Stimulated activated CD8-positive, alpha-beta memory T cell treated with anti-CD3 and anti-CD28 coated beads, Interleukin-7, amount 100 ng/mL, for 1 hour (primary cell): ENCODE measurements at places on chromosomes 7 and 10.

DNA sequence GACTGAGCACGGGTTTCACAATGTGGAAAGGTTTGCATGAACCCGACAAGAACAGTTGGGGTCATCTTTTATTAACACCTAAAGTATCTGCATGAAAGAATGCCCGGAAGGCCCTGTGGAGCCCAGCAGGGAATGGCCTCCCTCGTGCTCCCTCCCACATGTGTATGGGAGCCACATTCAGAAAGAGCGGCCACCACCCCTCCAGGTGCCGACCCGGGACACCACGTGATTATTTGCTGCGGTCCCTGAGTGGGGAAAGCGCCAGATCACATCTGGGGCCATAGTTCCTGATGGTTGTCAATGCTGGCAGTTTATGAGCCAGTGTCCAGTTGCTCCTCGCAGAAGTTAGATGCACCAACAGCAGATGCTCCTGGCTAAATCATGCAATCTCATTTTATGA, 571.4 kb downstream of the TCERG1L start:
- DNase-seq = no peak

DNA sequence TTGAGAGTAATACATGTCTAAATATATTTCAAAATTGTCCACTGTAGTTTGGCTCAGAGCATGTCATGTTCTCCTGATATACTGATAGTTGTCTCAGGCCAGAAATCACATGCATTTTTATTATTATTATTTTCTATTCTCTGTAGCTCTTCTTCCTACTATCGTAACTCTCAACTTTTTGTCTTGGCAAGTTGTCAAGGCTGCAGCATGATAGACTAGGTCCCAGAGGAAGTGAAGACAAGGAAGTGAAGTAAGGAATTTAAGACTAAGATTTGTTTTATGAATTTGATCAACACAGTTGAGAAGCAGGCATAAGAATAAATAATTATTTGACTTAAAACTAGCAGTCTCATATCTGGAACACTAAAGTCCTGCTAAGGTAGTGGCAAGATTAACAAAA, 369.5 kb downstream of the ABCA13 start:
- DNase-seq = no peak

DNA sequence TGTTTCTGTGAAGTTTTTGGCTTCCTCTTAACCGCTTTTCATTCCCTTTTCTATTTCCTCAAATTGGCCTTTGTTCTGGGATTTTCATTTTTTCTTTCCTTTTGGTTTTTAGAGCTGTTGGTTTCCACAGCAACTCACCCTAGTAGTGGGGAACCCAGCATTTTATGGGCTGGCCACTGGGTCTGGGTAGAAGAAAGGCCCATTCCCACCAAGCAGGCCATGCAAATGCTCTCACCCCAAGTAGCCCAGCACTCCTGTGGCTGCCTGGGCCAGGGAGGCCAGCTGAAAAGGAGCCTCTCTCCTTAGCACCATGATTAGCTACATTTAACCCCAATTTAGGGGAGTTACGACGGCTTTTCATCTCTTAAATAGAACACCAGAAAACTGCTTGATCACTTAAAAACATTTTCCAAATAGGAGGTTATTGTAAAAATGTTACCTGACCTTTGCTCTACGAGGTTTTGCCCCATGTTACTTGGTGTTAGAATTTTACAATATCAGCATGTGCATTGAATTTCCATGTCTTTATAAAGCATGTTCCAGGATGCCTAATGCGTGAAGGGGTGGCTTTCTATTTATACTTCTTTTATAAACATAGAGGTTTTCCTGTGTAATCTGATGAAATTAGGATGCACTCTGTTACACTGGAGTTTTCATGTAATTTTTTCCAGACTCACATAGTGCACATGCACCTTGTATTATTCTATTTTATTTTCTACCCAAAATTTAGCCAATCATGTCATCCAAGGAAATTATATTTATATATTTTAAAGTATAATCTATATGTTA, 75.4 kb downstream of the FAM171A1 start:
- DNase-seq = no peak

- no peak for DNase-seq
Measured at GRCh38 chr10:70381471-70382421, 679 bp downstream of the LRRC20 start.

DNA sequence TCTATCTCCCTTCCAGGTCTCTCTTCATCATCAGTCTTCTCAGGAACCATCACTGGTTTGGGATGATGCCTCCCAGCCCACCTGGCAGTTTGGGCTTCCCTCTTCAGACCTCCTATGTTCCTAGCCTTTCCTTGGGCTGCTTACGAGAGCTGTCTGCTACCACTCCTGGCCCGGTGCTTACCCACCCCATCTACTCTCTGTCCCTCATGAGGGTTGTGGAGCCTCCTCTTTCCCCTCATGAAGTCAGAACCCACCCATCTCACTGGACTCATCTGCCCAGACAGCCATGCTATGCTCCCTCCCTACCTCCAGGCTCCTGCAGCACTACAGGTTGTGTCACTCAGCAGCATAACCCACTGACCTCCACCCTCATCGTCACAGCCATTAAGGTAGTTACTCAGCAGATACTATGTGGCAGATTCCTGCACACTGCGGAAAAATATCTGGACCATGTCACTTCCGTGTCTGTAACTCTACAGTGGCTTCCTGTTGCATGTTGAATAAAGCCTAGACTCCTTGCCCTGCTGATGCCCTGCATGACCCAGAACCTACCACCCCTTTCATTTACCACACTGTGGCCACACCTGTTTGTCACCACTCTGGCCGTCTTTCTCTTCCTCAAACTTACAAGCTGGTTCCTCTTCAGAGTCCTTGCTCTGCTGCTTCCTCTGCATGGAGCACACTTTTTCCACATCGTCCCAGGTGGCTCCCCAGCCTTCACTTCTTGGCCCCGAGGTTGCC, 2.0 kb downstream of the DBNL start:
- DNase-seq = no peak

- DNase-seq = no peak
Measured at GRCh38 chr10:101229266-101230182, at the start of gene LBX1. LBX1 (minus strand) TSS chr10:101229463; CDS start chr10:101228815, 648 bp downstream.

DNA sequence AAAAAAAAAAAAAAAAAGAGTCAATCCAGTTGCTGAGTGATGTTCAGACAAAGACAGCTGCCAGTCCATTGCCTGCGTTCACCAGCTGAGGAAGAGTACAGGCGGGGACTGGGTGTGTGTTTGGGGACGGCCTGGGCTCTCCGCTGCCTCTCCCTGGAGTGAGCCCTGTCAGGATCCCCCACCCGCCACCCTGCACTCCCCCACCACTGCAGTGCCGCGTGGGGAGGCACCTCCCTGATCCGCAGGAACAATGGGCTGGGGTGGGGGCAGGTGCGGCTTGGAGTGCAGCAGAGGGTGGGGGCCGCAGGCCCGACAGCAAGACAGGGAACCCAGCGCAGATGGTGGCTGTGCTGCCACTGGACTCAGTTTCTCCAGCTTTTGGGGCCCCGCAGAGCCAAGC, 1.4 kb downstream of the HSPA12A start:
- no peak for DNase-seq

DNA sequence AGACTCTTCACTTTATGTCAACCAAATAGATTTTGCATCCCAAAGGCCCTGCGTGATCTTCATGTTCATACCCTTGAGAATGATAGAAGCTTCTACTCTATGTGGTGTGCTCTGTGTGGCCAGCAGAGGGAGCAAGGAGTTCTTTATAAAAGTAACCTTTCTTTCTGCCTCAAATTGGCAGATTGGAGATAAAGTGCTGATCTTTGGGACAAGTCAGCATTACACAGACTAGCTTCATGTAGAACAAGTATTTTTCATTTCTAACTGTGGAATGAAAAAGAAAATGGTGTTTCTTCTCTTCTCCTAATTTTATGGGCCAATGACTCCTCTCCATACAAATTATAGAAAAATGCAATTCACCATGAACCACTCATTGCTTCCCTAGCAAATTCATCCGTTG, 1214.1 kb downstream of the SORCS1 start:
- no peak for DNase-seq

DNA sequence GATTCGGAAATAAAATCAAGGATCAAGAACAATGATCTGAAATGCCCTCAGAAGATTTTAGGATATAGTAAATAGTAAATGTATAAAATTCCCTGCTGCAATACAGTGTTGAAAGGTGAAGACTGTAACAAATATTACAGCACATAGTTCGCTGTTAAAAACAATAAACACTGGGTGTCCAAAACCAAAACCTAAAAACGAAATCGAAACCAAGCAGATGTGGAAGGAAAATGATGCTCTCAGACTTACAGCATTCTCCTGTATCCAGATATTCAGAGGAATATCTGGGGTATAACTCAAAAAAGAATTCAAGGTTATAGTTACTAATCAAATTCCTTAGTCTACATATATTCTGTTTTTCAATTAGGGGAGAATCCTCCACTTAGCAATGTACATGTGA, 708.1 kb upstream of the PCDH15 start:
- DNase-seq = no peak

GRCh38 chr7:68224041-68224741, 1227.6 kb downstream of the TYW1 start:
- DNase-seq = no peak

DNA sequence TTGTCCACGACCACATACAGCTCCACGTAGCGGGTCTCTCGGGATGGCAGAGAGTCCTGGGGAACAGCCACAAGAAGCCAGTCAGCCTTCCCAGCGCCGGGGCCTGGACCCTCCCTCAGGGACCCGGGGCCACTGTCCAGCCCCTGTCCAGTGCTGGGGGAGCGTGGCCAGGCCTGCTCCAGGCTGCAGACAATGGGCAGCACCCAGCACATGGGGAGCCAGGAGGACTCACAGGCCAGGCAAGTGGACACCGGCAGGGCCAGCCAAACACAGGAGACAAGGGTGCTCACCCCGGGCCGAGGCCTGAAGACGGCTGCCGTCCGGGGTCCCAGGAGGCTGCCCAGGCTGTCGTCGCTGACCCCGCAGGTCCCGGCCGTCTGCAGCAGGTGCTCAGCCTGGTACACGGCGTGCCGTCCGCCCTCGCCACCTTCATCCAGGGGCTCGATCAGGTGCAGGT, 3.7 kb downstream of the ADAM8 start:
- no peak for DNase-seq

- DNase-seq = no peak
Measured at GRCh38 chr7:103299660-103300059, 2.4 kb downstream of the PMPCB start.

- no peak for DNase-seq
Measured at GRCh38 chr7:30255064-30255769, 29.2 kb upstream of the ZNRF2 start.

- no peak for DNase-seq
Measured at GRCh38 chr10:84179059-84179710, 5.6 kb downstream of the GPR15LG start.

DNA sequence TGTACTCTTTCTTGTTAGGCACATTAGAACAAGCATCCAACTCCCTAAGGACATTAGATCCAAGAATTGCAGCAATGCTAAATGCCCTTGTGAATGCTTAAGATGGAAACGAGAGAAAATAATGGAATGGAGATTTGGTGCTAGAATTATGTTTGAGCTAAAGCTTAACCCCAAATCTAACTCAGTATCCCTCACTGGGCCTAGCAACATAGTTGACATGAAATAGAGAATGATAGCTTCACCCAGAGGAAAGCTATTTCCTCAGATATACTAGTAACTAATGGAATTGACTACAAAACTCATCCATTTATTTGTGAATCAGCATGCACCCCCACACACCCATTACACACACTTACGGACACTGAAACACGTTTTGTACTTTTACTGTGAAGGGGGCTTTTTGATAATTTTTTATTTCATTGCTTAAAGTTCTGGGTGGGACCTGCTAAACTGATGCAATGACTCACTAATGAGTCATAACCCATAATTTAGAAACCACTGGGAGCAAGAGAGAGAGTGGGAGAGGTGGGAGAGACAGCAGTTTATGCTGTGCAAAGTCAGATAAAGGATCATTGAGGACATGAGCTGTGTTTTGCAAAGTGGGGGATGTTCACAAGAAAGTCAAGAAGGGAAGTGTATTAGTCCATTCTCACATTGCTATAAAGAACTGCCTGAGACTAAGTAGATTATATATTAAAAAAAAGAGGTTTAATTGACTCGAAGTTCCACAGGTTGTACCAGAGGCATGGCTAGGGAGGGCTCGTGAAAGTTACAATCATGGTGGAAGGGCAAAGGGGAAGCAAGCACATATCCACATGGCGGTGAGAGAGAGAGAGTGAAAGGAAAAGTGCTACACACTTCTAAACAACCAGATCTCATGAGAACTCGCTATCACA, 382.7 kb downstream of the SFMBT2 start:
- DNase-seq = no peak

- DNase-seq = no peak
Measured at GRCh38 chr10:90432866-90433265, 425.0 kb downstream of the HTR7 start.

DNA sequence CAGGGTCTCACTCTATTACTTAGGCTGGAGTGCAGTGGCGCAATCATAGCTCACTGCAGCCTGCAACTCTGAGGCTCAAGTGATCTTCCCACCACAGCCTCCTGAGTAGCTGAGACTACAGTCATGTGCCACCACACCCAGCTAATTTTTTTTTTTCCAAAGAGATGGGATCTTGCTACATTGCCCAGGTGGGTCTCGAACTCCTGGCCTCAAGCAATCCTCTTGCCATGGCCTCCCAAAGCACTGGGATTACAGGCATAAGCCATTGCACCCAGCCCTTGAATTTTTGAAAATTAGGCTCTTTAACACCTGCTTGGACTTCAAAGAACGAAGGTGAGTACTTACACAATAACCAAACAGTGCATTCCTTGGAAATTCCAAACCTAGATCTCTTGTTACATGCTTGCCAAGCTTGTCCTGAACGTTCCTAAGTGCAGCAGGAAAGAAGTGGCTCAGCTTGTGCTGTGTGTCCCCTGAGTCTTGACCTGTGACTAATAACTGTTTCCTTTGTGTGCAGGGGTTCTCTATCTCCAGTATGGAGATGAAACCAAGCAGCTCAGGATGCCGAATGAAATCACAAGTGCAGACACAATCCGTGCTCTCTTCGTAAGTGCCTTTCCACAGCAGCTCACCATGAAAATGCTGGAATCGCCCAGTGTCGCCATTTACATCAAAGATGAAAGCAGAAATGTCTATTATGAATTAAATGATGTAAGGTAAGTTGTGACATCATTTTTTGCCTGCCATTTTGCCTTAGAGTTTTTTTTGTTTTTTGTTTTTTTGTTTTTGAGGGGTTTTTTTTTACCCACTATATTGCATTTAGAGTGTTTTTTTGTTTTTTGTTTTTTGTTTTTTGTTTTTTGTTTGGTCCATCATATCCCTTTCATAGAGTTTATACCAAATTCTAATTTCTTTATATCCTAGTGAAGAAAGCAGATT, 223.8 kb downstream of the KIAA1217 start:
- DNase-seq = no peak

DNA sequence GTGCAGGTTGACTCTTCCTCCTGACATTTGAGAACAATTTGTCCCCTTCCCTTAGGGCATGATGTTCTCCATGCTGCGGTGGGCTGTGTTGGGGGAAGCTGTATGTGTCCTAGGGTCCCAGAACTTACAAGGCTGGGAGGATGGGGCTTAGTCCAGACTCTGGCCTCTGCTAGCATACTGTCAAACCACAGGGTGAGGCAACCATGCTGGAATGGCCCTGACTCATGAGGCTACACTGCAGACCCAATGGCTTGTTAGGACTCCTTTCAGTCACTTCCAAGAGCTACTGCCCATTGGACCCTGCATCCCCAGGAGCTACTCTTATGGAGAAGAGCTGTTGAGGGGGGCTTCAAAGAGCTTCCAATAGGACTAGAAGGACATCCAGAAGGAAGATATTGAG, 20.1 kb upstream of the FAM170B start:
- DNase-seq = no peak
